ENCODE measurements at places on chromosomes 2 and 18.

- no peak for DNase-seq
These were observed 34.8 kb downstream of the ABHD3 start for GRCh38 chr18:21669736-21670285.

DNA sequence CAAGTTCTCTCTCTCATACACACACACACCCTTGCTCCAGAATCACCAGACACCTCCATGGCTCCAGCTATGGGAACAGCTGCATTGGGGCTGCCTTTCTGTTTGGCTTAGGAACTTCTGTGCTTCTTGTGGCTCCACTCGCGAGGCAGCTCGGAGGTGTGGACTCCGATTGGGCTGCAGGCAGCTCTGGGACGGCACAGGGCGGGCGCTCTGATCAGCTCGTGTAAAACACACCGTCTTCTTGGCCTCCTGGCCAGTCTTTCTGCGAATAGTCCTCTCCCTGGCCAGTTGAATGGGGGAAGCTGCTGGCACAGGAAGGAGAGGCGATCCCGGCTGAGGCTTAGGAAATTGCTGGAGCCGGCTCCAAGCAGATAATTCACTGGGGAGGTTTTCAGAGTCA is 22.4 kb downstream of the FOSL2 start:
- no peak for DNase-seq

DNA sequence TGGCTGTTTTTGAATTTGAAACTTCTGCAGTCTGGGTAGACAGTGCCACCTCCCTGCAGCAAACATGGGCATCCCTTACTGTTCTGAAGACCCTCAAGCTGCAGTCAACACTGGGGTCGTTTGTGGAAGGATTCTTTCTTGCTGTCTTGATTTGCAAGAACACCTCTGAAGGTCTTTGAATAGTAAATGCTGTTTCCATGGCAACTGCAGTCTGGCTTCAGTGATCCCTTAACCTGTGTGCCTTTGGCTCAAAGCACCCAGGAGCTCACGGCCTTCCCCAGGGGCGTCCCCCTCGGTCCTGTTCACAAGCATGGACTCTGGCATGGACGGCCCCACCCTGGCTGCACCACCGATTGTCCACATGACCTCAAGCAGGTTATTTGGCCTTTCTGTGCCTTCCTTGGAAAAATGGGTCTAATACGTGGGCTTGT is 38.3 kb downstream of the LRRFIP1 start:
- no peak for DNase-seq

DNA sequence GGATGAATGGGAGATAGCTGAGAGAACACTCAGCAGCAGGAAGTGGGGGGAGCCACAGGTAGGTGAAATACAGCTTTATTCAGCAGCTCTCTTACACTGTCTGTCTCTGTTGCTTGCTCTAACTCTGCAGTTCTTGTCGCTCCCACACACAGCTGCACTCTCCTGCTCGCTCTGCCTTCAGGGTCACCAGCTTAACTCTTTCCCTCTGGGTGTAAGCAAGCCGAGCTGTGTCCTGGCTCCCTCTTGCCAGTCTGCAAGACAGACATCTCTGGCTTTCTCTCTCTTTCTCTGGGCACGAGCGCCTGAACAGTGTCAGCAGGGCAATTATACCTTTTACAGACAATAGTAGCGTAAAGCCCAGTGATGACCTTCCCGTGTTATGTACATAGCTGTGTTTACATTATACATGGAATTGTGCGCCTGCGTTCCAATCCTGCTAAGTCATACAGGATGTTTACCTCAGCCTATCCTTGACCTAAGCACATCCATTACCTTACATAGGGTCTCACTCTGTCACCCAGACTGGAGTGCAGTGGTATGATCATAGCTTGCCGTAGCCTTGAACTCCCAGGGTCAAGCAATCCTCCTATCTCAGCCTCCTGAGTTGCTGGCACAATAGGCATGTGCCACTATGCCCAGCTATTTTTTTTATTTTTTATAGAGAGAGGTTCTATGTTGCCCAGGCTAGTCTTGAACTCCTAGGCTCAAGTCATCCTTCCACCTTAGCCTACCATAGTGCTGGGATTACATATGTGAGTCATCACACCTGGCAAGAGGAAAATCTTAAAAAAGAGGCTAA is 57.8 kb upstream of the CHN1 start:
- DNase-seq = no peak

DNA sequence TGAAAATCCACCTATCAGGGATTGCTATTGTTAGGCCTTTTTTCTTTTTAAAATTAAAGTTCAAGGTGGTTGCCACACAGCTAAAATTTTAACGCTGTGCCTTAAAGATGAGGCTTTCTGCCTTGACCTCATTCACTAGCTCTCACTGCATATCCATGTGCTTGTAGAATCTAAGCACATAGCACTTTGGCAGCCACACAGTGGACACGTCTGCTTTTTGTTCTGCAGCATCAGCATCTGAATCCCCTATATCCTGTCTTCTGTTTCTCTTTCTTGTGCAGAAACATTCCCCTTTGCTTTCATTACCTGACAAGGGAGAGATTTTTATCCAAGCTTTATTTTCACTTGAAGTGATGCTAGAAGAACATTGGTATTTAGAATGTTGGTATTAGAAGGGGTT is 38.1 kb downstream of the RALB start:
- DNase-seq = no peak

DNA sequence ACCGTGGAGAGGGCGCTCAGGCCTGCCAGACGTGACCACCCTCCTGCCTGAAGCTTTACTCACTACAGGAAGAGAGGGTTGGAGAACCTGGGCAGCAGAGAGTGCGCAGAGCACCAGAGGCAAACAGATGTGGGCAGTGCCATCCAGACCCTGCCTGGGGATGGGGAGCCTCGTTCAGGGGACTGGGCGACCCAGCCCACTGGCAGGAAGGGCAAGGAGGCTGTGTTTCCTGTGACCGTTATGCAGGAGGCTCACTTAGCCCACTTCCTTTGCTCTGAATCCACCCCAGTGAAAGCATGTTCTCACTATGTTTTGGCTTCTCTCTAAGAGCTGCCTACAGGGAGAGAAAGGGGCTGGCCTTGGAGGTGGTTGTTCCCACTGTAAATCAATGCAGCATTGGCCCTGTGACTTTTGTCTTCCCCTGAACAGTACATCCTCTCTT is 23.0 kb upstream of the ACKR3 start:
- peak; percentile 59 for DNase-seq

- no peak for DNase-seq
These were observed 45.4 kb downstream of the ASAP2 start for GRCh38 chr2:9252002-9252357.

DNA sequence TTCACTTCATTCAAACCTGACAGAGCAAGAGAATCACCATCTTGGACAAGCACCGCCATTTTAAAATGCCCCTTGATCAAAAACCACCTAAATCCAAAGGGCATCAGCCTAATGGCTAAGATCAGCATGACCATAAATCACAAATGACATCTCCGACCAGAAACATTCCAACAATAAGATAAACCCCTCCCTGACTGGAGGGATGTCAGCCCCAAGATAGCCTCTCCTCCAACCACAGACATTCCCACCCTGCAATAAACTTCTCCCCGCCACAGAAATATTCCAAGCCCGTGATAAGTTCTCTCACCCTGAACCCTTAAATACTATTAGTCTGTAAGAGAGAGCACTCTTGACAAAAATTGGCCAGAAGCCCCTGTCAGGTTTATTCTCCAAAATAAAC is 21.6 kb upstream of the LYPD1 start:
- no peak for DNase-seq

DNA sequence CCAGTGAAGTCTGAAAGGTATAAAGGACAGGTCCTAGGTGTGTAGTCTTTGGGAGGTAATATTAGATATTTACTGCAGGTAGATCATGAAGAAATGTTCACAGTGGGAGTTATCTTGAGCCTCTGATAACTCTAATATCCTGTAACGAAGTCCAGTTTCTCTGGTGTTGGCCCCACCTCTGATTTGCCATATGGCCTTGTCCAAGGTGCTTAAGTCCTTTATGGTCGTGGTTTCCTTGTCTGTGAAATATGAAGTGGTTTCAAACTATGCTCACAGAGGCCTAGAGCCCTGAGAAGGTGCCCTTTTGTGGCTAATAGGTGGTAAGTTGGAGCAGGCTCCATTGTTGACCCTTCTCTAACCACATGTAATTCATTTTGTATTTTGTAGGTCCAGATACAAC is 190.7 kb downstream of the ICOS start:
- no peak for DNase-seq

DNA sequence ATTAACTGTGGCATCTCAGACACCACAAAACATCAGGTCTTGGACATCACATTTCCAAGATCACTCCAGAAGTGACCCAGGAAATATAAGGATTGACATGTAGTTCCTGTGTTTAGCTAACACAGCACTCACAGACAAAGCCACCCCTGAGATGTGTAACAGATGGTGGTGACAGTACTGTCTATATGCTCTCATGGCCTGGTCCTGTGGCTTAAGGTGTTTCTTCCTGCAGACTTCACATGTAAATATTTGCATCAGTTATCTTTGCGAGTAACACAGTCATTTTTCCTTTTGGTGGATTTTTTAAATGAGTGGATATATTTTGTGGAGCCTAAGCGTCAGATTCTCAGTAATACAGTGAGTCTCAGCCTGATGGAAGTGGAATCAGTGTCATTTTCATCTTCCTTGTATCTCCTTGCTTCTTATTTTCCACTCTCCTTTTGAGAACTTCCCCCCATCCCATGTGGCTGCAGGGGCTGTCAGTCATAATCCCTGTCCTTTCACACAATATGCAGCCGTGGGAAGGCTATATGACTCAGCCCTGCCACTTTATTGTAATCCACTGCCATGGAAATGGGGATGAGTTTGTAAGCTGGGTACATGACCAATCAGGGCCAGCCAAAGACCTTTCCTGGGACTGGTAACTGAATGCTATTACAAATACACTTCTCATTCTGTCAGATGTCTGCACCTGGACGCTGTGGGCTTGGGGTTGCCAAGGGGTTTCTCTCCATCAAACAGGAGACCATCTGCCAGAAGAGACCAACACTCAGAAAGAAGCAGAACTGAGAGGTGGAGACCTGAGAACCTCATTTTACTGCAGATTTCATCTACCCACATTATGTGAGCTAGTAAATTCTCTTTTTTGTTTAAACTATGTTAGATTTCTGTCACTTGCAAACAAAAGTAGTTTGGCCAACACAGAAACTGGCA is 74.3 kb downstream of the ICOS start:
- no peak for DNase-seq

GRCh38 chr18:11883153-11883552 is 25.0 kb downstream of the MPPE1 start:
- no peak for DNase-seq

DNA sequence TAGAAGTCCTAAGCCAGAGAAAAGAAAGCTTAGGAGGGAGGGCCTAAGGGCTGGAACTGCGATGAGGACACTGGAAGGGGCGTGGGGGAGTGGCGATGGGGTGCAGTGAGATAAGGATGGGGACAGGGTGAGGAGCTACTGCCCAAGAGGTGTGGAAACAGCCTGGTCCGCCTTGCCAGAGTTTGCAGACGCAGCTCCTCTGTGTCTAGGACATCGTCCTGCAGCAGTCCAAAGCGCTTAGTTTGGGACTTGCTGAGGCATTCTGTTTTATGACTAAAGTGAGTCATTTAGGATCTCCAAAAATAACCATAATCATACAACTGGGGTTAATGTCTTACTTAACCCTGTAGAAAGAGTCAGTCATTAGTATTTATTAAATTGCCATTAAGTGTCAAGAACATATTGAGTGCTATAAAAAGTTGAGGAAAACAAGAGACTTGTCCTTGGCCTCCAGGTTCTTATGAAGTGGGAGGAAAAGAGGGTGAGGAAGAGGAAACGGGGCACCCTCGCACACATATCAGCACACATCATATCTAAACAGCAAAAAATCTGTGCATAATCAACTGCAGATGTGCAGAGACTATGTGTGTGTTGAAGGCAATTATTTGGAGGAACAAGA is 74.8 kb downstream of the CDK15 start:
- DNase-seq = no peak

- DNase-seq = no peak
These were observed 516.7 kb downstream of the ERBB4 start for GRCh38 chr2:212021947-212022346.

DNA sequence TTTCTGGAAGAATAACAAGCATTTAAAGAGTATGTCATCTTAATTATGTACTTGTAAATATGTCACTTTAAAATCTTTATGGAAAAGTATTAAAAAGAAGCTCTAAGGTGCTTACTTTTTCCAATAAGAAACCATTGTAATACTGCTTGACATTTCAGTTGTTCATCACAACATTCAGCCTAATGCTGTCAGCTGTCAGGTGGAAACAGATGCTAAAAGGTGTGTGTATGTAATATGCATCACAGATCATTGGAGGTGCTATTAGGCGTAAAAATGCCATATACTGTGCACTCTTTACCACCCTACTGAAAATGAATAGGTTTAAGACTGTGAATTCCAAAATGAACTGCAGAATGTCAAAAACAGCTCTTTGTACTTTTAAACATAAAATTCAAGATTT is 40.3 kb downstream of the METTL8 start:
- no peak for DNase-seq

DNA sequence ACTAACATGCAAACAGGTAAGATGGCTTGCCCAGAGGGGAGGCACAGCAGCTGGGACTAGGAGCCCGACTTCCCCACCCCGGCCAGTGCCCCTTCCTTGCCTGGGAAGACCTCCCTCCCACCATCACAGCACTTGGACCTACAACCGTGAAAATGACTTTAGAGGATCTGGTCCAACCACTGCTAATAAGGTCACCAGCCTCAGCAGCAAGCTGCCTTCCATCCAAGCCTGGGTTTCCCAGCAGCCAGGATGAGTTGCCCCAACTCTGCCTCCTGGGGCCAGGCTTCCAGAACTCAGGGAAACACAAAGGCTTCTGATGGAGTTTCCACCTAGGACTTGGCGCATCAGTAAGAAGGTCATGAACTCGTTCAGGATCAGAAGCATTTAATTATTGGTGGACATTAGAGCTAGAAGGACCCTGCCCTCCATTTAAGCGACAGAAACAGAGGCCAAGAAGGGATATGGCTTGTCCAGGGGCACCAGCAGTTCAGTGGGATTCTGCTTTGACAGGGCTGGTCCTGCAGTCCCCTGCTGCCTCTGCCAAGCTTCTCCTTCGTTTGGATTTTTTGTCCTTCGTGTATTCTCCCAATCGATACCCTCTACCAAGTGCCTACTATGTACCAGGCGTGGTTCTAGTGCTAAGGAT is 403.0 kb upstream of the ID2 start:
- DNase-seq = no peak

DNA sequence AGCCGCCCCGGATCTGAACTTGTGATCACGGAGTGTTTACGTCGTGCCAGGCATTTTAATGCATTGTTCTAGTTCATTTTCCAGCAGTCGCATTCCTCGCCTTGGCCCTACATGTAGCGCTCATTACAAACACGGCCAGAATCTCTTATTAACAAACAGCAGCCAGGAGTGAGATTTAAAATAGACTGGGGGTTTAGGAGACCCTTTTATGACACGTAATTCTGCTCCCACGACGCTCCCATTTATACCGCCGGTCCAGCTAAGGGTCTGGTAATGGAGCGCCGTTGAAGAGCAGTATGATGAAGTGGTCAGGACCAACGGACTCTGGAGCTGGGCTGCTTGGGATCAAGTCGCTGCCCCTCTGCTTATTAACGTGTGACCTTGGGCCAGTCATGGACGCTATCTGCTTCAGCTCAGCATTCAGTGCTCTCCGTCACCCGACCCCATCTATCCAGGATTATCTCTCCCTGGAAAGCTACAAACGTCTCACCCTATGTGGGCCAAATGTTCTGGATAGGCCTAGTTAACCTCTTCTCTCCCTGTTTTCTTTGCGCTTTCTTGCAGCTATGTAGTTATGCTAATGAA is 745 bp downstream of the MSH2 start:
- DNase-seq = no peak

- DNase-seq = no peak
These were observed 528 bp upstream of the ATG16L1 start for GRCh38 chr2:233250985-233251305.
